ENCODE measurements at places on chromosomes 3 and 15.
A peak's percentile ranks its signal among the peaks of the same experiment; 100 is the strongest.

- DNase-seq, result no peak
Measured at GRCh38 chr15:22893881-22894280, 55.4 kb downstream of the NIPA2 start.

DNA sequence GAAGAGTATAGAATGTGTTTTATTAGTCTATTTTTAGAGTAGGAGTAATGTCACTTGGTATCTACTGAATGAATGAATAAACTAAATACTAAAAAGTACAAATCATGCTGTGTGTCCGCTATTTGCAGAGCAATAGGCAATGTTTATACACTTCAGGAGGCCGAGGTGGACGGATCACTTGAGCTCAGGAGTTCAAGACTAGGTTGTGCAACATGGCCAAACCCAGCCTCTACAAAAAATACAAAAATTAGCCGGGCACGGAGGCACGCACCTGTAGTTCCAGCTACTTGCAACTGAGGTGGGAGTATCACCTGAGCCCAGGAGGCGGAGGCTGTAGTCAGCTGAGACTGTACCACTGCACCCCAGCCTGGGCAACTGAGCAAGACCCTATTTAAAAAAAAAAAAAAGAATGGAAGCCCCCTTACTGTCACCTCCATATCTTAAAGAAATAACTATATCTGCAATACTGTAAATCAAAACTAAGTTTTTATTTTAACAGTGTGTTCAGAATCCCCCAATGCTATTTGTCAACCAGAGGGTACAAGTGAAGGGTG lies 98.4 kb downstream of the DHX30 start:
- DNase-seq, result no peak

GRCh38 chr15:93454788-93455187 lies 365.8 kb upstream of the RGMA start:
- no peak for DNase-seq

- no peak for DNase-seq
Measured at GRCh38 chr15:23387621-23388190, 33.2 kb downstream of the GOLGA8S start.

DNA sequence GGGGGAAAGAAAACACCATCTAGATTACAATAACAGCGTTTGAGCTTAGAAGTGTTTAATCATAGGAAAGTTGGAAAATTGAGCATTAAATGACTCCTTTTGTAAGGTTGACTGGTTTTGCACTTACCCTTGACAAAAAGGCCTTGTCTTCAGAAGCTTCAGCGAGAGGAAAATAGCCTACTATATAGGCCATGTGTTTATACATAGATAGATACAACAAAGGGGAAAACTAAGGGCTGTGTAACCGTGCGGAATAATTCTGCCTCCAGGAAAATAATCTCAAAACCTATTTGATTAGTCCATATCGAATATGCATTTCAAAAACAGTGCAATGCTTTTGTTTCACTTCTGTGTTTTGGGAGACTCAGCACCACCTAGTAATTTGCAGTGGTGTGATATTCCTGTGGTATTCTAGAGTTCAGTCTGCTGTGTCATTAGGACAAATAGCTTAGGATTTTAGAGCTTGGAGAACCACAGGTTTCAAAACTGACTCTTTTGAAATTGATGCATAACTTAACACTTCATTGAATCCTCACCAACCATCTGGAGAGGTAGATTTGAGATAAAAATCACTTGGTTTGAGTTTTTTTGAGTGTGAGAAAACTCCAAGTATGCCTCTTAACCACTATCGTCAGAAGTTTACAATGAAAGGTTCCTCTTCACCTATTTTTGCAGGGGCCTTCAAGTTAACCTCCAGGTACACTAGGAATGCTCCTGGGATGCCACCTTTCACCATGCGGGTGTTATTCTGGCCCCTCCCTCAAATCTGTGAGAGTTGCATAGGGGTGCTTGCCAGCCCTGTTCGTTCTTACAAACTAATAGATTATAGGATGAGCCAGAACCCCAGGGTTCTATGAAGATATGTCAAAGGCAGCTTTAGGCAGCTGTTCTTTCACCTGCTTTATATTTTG lies 1.9 kb downstream of the ARHGAP31 start:
- peak; percentile 20 for DNase-seq

GRCh38 chr3:122184591-122184929 lies 1.1 kb downstream of the CASR start:
- no peak for DNase-seq

- no peak for DNase-seq
Measured at GRCh38 chr15:77031376-77032050, 36.6 kb downstream of the PSTPIP1 start.

DNA sequence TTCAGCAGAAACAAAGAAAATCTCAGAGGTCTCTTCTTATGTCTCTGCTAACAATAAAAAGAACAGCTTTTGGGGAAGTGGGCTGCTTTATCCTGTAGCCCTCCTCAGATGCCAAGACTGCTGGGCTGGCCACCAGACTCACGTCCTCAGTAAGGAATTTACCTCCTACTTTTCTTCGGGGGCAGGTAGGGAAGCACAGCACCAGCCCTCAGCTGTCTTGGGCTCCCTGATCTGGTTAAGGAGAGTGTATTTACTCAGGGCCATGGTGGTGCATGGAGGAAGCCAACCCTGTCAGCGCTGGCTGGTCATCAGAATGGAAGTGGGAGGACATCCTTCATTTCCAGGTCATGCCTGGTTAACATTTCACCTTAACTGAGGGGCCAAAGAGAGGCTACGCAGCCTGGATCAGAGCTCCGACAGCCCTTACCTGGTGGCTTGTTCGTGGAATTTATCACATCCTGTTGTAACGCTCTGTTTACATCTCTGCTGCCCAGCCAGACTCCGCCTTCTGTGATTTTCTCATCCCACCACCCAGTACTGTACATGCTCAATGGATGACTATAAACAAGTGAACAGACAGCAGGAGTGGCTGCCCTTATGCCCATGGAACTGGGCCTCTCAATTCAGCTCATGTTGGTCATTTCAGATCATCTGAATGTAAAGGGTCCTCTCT lies 108.3 kb downstream of the IGF2BP2 start:
- DNase-seq, result no peak

GRCh38 chr15:86165265-86166211 lies 85.9 kb downstream of the AGBL1 start:
- DNase-seq, result no peak

GRCh38 chr15:89566181-89566580 lies 9.1 kb upstream of the TICRR start:
- no peak for DNase-seq

GRCh38 chr3:125151916-125152315 lies 60.6 kb downstream of the SLC12A8 start:
- DNase-seq, result no peak

DNA sequence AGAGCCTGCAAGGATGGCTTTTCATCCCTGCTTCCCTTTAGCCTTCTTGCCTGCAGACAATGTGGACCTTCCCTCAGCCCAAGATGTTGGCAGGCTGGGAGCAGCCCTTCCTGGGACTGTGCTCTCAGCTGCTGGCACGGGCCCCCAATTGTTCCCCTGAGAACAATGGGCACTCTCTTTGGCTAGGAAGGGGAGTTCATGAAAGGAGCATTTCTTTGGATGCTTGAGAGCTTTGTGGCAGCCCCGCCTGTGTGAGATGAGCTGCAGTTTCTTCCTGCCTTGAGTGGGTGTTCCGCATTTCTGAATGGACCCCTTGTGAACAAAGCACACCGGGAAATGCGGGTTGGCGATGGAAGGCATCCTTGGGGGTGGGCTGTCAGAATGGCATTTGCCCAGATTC lies 35.0 kb upstream of the BSN start:
- DNase-seq, result no peak

- DNase-seq, result no peak
Measured at GRCh38 chr15:71220828-71221227, 105.6 kb downstream of the THSD4 start.

- no peak for DNase-seq
Measured at GRCh38 chr3:36890261-36890660, 54.6 kb downstream of the TRANK1 start.

DNA sequence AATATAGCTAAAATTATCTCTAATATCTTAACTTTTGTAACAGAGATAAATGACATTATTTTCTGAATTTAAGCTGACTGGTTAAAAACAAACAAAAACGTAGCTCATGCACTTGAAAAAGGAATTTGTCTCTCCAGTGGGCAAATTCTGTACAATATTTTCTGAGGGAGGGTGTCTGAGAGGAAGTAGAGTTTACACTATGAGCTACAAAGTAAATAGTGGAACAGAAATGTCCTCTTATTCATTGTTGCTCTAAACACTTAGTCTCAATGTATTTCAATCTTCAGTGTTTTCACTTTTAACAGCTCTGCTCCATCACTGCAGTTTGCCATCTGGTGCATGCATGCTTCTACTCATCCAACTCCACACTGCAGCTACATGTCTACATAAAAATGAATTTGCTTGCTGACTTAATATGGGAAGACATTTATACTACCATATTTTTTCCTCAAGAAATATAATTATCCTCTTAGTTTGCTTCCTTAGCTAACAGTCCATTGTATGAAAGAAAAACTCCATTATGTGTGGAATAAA lies 817.4 kb upstream of the LMCD1 start:
- DNase-seq, result no peak

DNA sequence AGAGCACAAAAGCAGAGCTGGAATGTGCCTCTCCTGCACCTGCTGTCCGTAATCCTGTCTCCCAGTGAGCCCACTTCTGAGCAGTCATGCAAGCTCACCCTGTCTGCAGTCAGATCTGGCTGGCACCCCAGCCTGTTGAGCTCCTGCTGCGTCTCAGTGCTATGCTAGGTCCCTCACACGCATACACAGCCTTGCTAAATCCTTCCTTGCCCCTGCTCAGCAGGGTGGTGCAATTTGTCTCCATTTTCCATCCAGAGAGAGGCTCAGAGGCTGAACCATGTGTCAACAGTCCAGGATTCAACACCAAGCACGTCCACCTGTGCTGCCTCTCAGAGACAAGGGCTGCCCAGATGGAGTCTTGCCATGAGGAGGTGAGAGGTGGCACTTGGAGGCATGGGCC lies 11.0 kb downstream of the POMGNT2 start:
- no peak for DNase-seq

- DNase-seq, result peak; percentile 17
Measured at GRCh38 chr3:43852066-43852465, 161.3 kb downstream of the ABHD5 start.

GRCh38 chr3:1037631-1038030 lies 55.2 kb upstream of the CNTN6 start:
- no peak for DNase-seq

GRCh38 chr3:140447136-140447535 lies 230.7 kb upstream of the TRIM42 start:
- DNase-seq, result no peak

GRCh38 chr3:128398586-128398985 lies 68.1 kb downstream of the DNAJB8 start:
- no peak for DNase-seq

DNA sequence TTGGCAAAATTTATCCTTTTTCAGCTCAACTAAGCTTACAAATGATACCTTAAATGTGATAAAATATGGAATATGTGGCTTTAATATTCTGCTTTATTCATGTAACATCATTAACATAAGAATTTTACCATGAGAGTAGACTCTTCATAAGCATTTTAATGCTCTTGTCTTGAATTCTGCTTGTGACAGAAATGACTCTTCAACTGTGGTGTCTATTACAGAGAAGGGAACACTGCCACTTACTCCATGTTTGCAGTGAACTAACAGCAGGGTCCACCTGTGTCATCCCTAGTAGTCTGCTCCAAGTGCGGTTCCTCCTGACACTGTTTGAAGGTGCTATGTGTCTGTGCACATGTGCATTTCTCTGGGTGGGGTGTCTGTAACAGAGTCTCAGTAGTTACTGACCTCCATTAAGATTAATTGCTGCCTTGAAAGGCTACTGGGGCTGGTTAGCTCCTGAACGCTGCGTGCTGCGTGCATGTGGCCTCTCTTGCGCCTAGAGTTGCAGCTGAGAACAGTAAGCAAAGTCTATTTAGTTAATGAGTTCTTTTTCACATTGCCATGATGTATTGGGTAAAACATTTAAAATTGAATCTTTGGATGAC lies 8.3 kb downstream of the LSM3 start:
- DNase-seq, result no peak

- DNase-seq, result no peak
Measured at GRCh38 chr3:144893980-144894379, 922.4 kb downstream of the DIPK2A start.

- DNase-seq, result no peak
Measured at GRCh38 chr15:100464256-100464655, 64.5 kb downstream of the CERS3 start.

GRCh38 chr15:91936182-91936775 lies 82.8 kb downstream of the SLCO3A1 start:
- no peak for DNase-seq

DNA sequence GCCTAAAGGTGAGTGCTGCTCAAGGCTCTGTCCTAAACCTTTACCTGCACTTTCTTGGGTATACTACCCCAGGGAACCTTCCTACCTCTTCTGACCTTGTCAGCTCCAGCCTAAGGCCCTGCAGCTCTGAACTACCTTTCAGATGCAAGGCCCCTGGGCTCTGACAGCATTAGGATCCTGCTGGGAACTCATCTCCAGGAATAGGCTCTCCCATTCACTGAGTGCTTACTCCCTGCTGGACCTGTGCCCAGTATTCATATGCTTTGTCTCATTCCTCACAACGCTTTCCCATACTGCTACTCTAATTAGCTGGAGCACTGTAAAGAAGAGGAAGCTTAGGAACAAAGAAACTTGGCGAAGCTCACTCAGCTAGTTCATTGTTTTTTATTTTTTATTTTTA lies 53.8 kb upstream of the RAB6B start:
- no peak for DNase-seq

DNA sequence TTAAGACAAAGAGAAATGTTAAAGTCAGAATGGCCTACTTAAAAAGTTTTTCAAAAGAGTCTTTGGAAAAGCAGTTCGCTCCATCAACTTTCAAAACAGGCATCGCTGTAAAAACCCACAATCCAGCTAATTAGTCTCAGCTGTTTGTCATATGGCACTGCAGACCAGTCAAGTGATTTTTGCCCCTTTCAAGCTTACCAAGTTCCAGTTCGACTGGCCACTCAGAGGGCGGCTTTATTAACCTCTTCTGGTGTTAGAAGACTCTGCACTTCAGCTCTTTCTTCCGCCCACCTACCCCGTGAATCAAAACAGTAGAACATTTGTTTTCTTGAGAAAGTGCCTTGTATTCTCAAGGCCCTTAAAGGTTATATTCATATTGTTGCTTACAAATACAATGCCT lies 19.3 kb downstream of the RAB27A start:
- no peak for DNase-seq

DNA sequence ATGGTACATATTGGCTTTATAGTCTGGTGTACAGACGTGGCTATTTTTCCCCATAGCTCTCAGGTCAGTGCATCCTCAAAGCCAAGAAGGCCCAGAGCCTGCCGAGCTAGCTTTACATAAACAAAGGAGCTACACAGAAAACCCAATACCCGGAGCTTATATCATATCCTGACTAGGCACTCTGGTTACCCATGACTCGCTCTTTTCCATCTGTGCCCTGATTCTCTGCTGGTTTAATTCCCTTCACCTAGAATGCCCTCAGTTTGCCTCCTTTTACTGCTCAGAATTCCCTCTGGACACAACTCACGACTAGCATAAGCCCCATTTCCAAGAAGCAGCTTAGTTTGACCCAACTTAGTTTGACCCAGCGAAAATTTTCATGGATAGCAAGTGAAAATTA lies 110.8 kb downstream of the TIGIT start:
- no peak for DNase-seq

GRCh38 chr15:60899322-60899966 lies 329.7 kb downstream of the RORA start:
- DNase-seq, result no peak

Measured in AG09309 (cell line).